NCI-H1092 treated with DMSO at 0.1 percent for 48 hours (cell line): ENCODE measurements at places on chromosomes 11 and 22.
A peak's percentile ranks its signal among the peaks of the same experiment; 100 is the strongest.

- DNase-seq: no peak
Observed at GRCh38 chr11:69917529-69917928, 98.3 kb upstream of the FGF3 start.

GRCh38 chr22:44620841-44621257, 81.2 kb upstream of the PRR5 start:
- no peak for DNase-seq

- DNase-seq: peak; percentile 9
Observed at GRCh38 chr22:36838119-36839030, 21.5 kb upstream of the PVALB start.

GRCh38 chr11:92424281-92424680, 199.7 kb downstream of the FAT3 start:
- no peak for DNase-seq

GRCh38 chr22:23849009-23850006, 8.4 kb upstream of the SLC2A11 start:
- peak; percentile 70 for DNase-seq

DNA sequence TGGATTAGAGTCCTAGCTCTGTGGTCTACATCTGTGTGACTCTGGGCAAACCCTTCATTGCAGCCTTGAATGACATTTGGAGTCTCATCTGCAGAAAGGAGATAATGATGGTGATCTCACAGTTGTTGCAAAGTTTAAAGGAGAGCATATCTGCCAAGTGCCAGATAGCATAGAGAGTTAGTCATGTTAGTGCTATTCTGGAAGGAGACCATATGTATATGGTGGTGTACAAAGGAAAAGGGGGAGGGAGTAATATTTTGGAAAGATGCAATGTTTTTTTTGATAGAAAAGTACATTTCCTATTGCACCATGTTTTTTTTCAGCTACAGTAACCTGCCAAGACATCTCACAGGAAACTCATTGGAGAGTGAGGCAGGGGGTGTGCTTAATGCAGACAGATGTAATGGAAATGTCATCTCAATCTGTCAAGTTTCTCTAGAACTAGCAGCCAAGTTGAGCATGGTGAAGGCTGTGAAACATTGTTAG, 92.1 kb upstream of the NARS2 start:
- no peak for DNase-seq

GRCh38 chr11:67510023-67510345, 2.0 kb upstream of the CDK2AP2 start:
- DNase-seq: no peak

- DNase-seq: no peak
Observed at GRCh38 chr11:99184146-99184545, 163.4 kb downstream of the CNTN5 start.

- no peak for DNase-seq
Observed at GRCh38 chr11:110860461-110860860, 148.2 kb upstream of the ARHGAP20 start.

DNA sequence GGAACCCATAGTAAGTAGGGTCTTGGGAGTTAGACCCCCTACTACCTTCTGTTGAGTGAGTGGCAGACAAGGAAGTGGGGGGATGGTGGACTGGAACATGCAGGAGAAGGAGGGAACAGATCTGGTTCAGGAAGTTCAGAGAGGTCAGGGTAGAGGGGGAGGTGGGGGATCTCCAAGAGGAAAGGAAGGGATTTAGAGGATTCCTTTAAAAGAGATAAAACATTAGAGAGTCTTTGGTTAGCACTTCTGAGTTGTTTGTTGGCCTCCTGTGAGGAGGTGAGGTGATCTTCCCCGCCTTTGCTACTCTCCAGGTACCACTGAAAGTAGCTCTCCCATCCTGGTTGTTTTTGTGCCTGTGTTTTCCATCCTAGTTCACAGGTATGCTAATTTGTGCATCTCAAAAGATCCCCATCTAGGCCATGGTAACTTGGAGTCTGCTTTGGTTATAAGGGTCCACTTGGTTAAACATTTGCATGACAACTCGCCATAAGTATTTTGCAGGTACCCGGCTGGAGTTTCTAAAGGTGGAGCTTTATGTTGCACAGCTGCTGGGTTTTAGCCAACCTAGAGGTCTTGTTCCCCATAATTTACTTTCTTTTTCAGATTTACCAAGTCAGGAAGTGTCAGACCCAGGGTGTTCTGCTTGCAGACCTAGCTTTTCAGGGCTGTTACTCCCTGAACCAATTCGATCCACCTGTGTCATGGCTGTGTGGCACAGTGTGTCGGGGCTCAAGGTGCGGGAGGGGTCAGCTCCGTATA, 79.3 kb upstream of the SORL1 start:
- DNase-seq: no peak

GRCh38 chr22:36595940-36596339, 67.0 kb upstream of the EIF3D start:
- DNase-seq: no peak

DNA sequence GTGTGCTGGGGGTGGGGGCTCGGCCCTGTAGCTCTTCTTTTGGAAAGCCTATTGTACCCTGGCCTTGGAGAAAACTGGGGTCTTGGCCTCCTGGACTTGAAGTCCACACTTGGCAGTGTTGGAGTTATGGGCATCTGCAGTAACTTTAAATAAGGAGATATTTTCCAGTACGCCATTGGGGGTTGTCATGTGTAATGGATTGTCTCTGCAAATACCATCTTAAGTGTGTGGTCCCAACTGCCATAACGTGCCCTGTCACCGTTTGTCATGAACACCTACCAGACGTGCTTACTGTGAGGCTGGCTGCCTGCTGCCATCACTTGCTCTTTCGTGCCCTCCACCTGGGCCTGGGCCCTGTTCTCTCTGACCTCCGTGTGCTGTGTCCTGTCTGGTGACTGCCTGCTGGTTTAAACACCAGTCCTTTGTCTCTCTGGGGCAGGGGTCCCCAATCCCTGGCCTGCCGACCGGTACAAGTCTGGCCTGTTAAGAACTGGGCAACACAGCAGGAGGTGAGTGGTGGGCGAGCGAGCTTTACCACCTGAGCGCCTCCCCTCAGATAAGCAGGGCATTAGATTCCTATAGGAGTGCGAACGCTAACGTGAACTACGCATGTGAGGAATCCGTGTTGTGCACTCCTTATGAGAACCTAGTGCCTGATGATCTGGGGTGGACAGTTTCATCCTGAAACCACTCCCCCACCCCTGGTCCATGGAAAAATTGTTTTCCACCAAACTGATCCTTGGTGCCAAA, 3.6 kb upstream of the ZDHHC8 start:
- DNase-seq: no peak

DNA sequence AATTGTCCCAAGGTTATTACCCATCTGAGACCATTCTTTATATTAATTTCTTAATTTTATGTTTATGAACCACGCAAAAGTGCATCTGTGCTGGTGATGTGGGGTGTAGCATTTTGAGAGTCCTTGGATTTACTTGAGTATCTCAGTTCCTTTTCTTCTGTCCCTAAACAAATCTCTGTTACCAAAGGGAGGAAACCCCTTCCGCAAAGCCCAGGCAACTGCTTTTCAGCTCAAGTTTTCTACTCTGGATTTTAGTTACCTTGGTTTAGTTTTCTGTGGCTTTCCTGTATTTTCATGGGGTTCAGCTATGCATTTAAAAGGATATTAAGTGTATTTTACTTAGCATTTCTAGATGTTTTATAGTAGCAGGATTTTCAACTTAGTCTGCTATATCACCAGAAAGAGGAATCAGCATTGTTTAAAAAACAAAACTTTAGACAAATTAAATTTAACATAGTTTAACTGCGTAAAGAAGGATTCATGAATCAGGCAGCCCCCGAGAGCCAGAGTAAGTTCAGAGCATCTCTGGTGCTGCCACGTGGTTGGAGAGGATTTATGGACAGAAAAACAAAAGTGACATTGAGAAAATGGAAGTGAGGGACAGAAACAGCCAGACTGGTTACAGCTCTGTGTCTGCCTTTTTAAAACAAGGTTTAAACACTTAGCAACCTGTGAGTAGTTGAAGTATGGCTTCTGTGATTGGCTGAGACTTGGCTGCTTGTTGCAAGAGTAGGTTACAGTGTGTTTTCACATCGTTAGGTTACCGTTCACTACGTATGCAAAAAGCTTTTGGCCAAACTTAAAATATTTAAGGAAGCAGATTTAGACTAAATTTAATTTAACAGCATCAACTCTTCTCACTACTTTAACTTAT, 9.6 kb downstream of the ADM start:
- no peak for DNase-seq

GRCh38 chr11:130562549-130562948, 114.1 kb downstream of the ADAMTS15 start:
- DNase-seq: no peak

GRCh38 chr11:132072858-132073211, 702.4 kb downstream of the NTM start:
- no peak for DNase-seq

DNA sequence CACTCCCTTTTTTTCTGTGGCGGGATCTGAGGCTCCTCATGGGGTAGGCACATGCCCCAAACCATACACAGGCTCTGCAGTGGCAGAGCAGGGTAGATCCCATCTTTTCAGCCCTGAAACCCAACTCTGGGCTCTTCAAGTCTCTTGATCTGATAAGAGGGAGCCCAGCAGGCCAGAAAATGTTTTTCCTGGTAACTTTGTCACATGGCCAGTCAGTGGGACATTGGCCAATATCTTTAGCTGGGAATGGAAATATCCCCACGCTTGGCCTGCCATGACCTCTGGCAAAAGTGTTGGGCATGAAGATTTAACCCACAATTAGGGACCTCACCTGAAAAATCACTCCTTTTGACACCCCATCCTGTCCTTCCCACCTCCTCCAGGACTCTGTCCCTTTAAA, 8.1 kb downstream of the INPP5J start:
- DNase-seq: no peak
